ENCODE measurements at places on chromosomes 12 and 14.

DNA sequence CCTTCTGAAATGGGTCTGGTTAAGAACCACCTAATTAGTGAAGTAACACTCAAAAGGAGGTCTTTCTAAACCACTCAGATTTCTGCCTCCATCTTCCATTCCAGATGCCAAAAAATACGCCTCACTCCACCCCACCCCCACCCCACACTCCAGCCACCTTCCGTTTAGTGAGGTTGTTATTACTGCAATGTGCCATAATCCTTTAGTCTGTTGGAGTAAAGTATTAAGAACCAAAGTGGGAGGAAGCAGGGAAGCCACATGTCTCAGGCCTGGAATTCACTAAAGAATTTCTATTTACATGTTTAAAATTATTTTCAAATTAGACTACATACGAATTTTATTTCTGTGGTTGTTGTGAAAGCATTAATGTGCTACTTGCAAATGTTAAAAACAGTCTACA, 7.4 kb downstream of the KIF21A start:
- no peak for DNase-seq

DNA sequence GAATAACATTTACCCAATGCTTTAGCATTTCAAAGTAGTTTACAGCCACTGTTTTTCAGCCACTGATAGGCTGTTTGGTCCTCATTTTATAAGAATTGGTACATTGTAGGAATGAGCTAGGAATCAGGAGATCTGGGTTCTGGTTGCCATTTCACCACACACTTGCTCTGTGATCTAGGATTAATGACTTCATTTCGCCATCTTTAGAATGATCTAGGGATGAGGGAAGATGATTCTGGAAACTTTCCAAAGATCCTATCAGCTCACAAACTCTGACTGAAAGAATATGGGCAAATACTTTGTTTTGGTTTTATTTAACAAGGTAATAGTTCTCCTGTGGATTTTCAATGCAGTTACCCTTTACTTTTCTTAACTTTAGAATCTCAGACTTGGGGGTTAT, 155.0 kb downstream of the GCH1 start:
- DNase-seq = no peak

DNA sequence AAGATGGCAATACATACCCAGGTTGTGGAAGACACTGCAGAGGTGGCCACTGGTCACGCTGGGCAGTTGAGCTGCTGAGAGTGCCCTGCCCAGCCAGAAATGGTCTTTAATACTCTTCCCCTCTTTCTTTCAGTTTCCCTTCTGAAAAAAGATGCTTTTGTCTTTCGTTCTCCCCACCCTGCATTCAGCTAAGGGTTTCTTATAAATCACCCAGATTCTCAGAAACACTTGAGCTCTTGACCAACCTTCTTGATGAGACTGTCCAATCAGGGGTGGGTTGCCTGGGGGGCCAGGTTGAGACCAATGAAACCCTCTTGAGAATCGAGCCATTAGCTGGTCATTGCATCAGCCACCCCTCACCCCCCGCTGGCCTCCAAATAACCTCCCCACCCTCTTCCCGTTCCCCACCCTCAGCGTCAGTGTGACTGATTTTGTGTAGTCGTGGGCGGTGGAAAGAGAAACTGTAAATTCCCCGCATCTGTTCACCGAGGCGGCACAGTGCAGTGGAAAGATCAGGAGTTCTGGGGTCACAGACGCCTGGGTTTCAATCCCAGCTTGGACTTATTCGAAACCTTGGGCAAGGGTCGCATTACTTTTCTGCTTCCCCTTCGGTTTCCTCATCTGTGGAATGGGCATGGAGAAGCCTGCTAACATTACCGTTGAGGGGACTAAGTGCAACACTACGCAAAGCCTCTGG, 52.3 kb downstream of the SLC25A47 start:
- DNase-seq = peak; percentile 65

GRCh38 chr12:14554281-14555007, 13.2 kb downstream of the PLBD1 start:
- DNase-seq = peak; percentile 65

GRCh38 chr12:118493962-118494361, 117.6 kb downstream of the SUDS3 start:
- DNase-seq = no peak

- no peak for DNase-seq
These were observed at the start of gene C14orf39 for GRCh38 chr14:60485598-60486251. Gene C14orf39, minus strand, starts transcription at chr14:60486063. Its CDS starts 985 bp downstream, at chr14:60485078.

- DNase-seq = no peak
These were observed 40.6 kb downstream of the GXYLT1 start for GRCh38 chr12:42104087-42104486.

GRCh38 chr14:23570806-23571483, 3.4 kb upstream of the AP1G2 start:
- DNase-seq = no peak

- no peak for DNase-seq
These were observed 27.7 kb downstream of the PPP2R5C start for GRCh38 chr14:101789222-101789621.

DNA sequence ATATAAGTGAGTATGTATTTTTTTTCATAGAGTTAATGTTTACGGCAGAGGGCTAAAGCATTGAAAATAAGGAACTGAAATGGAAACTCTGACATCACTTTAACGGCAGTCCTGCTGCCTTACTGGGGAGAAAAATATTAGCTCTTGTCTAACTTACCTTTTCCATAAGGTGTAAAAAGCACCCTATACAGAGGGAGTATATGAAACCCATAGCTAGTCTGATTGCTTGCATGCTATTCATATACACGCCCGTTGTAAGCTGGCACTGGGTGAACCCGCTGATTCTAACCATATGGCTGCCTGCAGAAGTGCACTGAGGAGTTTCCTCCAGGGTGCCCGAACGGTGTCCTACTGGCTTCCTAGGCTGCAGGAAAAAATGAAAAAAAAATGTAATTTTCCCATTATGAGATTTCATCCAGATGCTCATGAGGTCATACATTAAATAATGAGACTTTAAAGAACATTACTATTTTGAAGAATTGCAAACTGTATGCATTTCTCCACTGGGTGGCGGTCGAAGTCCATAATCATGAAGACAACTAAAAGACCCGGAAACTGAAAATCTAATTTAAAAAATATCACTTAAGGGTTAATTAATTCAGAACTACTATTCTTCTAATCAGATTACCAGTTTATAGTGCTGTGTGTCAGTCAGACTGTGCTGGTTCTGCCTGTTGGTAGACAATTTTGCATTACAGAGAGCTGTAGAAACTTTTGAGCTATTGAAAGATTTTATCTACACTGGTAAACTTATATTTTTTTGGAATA, 144.7 kb downstream of the ALX1 start:
- peak; percentile 34 for DNase-seq
